T-helper 17 cell (primary cell): ENCODE measurements at places on chromosomes 7 and 10.
A peak's percentile ranks its signal among the peaks of the same experiment; 100 is the strongest.

- DNase-seq, result no peak
Measured at GRCh38 chr10:21257919-21258318, 267.6 kb downstream of the SKIDA1 start.

DNA sequence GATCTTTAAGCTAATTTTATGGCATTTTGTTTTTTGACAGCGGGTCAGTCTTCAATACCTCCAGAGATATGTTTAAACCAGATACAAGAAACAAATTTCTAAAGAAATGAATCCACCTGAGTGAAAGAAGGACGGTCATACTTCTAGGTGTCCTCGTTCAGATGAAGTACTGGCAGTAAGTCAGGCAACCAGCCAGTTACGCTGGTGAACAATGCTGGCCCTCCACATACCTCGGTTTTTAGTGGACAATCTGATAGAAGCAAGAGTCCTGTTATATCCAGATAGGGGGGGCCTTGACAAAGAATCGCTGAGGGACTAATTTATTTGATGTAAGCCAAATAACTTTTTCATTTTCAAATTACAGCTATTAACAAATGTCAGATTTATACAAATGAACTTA is 266.4 kb upstream of the KLF14 start:
- no peak for DNase-seq

DNA sequence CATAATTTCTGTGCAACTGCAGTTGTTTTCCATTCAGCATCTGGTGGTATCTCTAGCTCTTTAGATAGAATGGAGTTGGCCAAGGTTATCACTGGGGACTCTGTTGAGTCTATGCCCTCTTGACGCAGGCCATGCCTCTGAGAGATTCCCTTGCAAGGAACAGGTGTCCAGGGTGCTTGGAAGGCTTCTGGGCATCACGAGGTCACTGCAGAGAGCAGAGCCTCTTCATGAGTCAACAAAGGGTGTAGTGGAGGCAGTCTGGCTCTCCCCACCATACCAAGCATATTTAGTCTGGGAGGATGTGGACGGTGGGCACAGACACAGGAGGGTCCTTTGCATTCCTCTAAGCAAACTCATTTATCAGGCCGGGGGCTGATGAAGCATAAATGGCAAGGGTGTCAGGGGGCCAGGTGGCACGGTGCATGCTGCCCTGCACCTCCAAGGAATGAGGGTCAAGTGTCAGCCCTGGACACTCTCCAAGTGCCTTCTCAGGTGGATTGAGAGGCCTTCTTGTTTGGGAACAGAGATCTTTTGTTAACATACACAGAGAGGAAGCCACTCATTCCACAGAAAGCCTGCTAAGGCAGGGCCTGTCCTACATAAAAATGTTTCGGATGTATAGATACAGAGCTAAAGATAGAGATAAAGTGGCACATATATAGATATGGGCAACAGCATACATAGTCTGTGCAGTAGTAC is 328.6 kb downstream of the INHBA start:
- DNase-seq, result no peak

DNA sequence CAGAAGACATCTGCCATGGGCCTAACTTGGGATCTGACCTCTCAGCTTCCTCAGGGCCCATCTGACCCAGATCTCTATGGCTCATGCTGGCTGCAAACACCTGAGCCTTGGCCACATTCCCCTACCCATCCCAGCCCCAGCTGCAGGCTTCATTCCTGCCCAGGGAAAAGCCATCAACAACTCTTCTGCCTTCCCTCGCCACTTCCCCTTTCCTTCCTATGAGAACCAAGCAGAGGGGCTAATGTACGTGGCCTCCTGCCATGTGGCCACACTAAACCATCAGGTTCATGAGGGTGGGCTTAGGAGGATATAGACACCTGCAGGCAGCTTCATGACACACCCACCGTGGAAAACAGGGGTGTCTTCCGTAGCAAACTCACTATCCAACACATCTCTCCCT is 312.2 kb downstream of the GALNT17 start:
- DNase-seq, result no peak

DNA sequence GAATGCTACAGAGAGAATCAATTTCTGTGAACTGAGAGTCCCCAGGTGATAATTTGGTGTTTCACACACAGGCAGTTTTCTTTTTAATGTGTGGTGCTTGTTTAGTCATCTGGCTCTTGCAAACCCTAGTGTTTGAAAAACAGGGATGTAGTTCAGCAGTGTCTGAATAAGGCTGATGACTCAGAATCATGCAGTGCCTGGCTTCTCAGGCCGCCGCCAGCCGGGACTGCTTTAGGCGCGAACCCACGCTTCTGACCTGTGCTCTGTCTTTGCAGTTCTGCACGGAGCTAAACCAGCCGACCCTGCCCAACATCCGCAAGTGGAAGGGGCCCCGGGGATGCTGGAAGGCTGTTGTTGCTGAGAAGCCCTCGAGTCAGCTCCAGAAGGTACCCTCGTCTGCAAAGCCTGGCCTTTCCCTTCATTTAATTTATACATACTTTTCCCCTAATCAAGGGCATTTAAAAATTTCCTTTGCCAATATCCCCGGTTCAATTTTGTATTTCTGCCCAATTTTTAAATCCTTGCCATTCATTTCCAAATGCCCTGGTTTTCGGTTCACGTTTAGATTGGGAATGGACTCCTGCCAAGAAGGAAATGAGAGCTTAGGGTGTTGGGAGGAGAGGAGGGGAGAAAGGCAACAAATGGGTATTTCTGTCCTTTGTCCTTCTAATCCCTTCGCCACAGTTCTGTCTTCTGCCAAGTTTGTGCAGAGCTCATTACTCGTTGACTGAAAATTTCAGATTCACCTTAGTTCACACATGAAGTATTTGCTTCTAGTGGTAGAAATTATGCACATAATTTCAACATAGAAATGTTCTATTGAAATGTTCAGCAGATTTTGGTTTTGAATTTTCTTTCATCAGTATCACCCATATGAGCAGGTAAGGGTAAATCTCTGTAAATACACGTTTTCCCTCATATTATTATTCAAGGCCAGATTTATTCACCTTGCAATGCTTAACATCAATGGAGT is 108.5 kb upstream of the ANLN start:
- DNase-seq, result no peak

DNA sequence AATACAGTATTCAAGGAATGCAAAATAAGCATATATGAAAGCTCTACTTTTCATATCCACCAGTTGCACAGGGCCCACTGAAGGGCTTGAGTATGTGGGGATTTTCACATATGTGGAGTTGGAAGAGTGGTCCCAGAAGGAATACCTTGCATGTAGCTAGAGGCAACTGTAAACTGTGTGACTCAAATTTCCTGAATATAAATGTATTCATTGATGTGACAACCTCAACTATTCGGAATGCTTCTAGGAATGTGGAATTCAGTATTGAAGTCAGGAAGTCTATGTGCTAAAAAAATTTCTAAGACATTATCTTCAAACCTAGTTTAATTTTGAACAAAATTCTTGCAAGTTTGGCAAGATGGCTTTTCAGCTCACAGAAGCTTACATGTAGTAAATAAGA is 695.5 kb upstream of the SEMA3D start:
- no peak for DNase-seq

DNA sequence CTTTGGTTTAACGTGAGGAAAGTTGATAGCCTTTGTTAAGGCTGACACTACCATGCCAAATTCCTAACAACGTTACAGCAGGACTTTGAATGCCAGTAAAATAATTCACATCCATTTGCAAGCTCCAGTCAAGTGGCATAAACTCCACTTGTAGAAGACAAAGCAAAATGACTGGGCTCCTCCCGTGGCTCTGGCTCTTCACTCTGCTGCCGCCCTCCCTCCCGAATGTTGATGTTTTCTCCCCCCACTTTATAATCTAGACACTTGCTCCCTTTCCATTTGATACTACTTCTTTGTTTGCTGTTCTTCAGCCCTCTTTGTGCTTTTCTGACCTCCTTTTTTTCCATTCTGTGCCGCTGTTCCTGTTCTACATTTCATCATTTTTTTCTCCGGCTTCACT is 22.8 kb upstream of the ITGB8 start:
- no peak for DNase-seq

DNA sequence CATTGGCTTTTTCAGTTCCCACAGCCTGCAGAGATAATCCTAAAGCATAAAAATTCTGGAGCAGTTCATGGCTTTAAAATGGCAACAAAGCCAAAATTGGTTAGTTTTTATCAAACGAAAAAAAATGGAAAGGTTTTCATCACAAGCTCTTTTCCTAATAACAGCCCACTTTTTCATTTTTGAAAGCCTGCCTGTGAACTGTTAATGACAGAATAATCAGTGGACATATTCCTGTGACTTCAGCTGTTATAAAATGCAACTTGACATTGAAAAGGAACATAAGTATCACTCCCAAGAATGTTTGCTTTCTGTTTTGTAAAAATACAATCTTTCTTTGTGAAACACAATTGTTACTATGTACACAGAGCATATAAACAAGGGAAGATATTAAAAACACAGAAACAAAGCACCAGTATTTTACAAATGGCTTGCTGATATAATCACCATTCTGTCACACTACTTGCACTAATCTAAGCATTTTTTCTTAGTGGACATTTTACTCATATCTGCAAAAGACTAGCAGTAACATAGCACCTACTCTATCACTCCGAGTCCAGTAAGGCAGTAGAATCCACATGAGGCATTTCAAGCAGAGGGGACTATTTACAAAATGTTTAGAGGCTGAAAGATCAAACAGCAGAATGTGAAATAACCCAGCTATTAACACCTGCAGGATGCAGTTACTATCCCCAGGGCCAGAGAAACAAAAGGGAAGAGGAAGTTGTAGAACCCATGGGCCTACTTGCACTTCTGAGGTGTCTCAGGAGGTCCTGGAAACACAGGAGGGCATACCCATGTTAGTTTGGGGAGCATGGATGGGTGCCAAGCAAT is 26.4 kb downstream of the MACC1 start:
- DNase-seq, result no peak

DNA sequence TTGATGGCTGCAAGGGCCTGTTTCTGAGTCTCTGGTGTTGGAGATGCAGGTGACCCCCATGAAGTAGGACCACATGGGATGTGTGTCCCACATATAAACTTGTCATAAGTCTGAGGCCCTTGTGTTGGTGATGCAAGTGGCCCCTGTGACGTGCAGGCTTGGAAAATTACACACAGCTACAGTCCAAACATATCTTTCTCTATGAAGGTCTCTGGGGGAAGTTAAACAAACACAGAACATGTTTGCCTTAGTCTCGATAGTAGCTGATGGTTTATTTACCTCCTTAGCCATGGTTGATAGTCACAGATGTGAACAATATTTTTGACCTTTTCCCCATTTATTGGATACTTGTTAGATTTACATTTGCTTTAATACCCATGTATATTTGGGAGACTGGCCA is 64.7 kb downstream of the ADCY1 start:
- DNase-seq, result no peak

GRCh38 chr7:142440219-142440905 is 182.5 kb upstream of the PRSS58 start:
- DNase-seq, result no peak

- DNase-seq, result no peak
Measured at GRCh38 chr7:103799298-103799697, 190.2 kb downstream of the RELN start.

DNA sequence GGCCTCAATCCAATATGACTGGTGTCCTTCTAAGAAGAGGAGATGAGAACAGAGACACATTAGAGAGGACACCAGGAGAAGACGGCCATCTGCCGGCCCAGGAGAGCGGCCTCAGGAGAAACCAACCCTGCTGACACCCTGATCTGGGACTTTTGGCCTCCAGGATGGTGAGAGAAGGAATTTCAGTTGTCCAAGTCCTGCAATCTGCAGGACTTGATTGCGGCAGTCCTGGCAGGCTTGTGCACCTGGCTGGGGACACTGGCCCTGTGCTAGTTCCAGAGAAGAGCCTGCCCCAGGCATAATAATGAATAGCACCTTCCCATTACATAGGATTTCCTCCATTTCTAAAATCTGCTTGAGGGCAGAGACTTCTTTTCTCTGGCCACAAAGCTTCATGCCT is 409.9 kb upstream of the SHH start:
- no peak for DNase-seq

- peak; percentile 61 for DNase-seq
Measured at GRCh38 chr7:141053626-141054025, 20.2 kb upstream of the TMEM178B start.

GRCh38 chr7:17027143-17027788 is 145.5 kb upstream of the AGR3 start:
- no peak for DNase-seq

DNA sequence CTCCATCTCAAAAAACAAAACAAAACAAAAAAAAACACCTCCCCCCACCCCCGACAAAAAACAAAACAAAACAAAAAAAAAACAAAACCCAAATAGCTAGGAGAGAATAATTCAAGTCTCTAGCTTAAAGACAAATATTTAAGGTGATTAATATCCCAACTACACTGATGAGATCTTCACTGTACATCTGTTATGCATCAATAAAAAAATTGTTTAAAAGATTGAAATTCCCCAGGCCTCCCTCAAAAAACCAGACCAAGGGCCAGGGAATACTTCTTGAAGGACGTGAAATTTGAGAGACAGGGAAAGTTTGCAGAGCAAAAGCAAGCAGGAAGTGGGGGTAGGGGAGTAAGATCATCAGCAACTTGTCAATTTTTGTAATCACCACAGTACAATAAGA is 232.6 kb downstream of the REEP3 start:
- no peak for DNase-seq

- no peak for DNase-seq
Measured at GRCh38 chr7:13165854-13166253, 478.4 kb downstream of the ARL4A start.
